ENCODE measurements at places on chromosomes 7 and 10.

DNA sequence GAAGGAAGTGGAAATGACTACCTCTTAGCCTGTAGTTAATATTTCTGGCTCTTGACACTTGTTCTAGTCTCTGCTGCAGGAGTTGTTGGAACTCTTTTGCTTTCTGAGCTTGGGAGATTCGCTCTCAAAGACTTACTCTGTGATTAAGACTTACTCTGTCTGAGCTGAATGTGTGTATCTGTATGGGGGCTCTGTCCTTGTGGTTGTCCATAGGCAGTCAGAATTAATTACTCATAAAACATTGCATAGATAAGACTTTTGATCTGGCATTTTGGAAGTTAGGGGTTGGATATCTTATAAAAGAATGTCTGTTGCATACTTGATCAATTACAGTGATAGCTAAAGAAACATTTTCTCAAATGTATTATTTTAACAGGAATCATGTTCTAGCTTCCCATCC lies 199.2 kb upstream of the KIAA1217 start:
- DNase-seq, result no peak

DNA sequence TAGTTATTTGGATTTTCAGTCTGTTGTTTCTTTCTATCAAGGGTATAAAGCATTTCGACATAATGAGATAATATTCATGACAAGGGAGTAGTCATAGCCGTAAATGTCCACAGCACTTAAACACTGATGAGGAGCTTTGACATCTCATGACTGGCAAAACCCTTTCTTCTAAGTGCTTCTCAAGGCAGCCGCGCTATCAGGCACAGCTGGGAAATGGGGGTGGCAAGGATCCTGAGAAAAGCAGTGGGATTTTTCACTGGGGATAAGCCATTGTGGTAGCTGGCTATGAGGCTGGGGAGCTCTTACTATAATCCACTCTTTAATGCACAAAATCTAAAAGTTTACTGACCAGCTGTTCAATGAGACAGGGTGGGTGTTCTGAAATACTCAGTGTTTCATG lies 493.2 kb upstream of the KLF6 start:
- DNase-seq, result no peak

GRCh38 chr7:27199849-27200760 lies at the start of gene HOXA13:
TSS of gene HOXA13 (minus strand) at chr7:27200091. CDS start at chr7:27200077, 14 bp downstream.
- DNase-seq, result peak; percentile 53

- no peak for DNase-seq
Observed at GRCh38 chr7:81013083-81013817, 94.4 kb upstream of the SEMA3C start.

- no peak for DNase-seq
Observed at GRCh38 chr7:152081088-152081487, 55.6 kb downstream of the GALNT11 start.

DNA sequence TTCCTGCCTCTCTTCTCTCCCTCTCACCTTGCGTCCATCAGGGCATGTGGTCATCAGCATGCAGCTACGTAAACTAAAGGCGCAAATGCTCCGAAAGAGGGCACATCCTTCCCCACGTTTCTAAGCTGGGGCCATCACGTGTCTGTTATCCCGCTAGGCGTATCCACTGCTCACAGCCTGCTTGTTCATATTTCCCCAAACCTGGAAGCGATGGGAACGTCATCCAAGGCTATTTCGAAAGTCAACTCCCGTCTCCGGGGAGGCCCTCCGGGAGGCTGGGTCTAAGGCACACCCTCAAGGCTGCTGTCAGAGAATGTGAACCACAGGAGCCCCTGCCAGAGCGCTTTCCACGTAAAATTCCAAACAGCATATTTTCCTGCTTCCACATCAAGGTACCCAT lies 199.2 kb downstream of the DIP2C start:
- DNase-seq, result no peak

- no peak for DNase-seq
Observed at GRCh38 chr7:12727455-12728191, 40.2 kb downstream of the ARL4A start.

DNA sequence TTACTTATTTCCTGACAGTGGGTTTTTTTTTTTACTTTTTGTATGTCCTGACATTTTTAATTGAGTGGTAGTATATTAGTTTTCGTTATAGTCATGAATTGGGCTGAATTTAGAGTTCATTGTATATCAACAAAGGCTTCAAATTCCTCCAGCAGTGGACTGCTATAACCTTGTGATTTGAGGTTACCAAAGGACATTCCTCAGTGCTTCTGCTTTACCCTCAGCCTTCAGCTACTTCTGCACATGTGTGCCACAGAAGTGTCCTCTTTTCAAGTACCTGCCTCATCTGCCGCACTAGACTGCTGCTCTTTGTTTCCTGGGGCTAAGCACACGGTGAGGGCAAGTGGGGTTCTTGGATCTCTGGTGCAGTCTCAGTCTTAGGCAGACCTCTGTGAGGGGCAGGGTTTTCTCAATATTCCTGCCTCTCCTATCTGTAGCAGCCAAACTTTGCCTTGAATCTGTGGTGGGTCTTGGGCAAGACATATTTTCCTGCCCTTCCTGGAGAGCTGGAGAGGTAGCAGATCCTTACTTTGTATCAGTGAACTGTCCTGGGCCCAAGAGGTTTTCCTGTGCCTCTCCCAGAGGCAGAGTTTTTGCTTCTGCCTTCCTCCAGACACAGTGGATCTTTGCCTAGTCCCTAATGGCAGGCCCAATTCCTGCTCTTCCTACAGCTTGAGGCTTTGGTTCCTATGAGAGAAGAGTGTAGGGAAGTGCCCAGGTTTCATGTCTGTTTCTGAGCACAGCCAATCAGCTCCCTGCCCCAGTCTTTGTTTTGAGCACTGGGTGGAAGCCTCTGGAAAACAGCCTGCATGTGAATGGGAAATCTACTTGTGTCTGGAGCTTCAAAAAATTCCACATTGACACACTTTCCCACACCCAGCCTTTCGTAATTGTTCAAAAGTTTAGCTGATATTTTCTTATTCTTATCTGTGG lies 39.0 kb upstream of the STRIP2 start:
- DNase-seq, result no peak

DNA sequence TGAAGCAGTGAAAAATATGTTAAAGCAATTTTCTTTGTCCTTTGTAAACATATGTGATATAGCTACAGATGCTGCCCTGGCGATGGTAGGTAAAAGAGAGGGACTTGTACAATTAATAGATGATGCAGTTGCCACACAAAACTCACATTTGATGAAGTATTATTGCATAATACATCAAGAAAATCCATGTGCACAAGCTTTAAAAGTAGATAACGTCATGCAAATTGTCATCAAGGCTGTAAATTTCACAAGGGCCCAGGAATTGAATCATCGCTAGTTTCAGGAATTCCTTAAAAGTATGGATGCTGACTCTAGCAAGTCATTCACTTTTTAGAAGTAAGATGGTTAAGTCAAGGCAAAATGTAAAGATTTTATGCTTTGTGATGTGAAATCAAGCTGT lies 10.0 kb downstream of the CYP3A5 start:
- DNase-seq, result no peak

DNA sequence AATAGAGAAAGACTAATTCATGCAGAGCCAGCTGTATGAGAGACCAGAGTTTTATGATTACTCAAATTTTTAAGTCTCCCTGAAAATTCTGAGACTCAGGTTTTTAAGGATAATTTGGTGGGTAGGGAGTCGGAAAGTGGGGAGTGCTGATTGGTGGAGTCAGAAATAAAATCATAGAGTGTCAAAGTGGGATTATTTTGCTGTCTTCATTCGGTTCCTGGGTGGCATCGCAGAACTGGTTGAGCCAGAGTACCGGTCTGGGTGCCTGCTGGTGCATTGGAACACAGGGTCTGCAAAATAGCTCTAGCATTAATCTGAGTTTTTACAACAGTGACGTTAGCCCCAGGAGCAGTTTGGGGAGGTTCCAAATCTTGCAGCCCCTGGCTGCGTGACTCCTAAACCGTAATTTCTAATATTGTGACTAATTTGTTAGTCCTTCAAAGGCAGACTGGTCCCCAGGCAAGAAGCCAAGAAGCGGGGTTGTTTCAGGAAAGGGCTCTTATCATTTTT lies 32.4 kb downstream of the GPRIN2 start:
- no peak for DNase-seq

DNA sequence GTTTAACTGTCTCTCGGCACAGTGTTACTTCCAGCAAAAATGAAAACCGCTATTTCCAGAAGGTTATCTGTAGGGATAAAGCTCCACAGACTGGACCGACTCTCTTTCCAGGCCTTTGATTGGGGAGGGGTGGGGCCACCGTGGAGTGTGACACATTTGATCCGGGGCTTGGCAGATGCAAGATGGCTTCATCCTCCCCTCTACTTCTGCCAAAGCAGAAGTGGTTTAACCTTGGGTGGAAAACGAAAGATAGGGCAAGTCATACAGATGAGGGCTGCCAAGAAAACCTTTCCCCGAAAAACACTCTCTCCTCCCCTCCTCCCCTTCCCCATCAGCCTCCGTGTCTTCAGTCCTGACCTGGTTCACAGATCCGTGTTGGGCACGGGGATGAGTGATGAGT lies 139.7 kb upstream of the SH2B2 start:
- no peak for DNase-seq

DNA sequence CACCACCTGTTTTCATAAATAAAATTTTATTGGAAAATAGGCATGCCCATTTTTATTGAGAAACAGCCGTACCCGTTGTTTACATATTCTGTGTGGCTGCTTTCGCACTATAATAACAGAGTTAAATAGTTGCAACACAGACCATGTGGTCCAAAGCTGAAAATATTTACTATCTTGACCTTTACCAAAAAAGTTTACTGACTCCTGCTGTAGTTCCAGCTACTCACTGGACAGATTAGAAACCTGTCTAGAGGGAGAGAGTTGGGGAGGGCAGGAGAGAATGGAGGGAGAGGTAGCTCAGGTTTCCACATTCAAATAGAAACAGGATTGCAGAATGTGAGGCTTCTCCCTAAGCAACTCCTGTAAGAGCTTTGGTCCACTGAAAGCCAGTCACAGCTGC lies 55.1 kb upstream of the GLCCI1 start:
- no peak for DNase-seq

All from H9 (cell line).